ENCODE measurements at places on chromosomes 1 and 21.

DNA sequence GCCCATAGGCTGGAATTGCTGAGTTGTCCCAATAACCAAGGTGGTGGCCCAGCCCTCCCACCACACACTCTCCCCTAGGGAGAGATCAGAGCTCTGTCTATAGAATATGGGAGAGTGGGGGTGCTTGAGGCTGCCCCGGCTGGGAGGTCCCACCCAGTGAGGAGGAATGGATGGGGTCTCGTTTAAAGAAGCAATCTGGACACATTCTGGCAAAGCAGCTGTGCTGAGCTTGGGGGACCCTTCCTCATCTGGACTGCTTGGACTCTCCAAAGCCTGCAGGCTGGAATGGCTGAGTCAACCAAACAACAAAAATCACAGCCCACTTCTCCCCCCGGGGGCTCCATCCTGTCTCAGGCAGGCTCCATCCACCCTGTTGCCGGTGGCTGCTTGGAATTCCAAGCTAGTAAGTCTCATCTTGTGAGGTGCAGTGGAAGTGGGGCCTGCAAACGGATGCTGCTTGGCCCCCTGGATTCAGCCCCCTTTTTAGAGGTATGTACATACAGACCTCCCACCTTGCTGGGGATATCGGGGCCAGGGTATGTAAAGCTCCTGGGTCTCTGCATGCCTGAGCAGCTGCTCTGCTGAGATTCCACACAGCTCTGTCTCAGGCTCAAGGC lies 67.1 kb upstream of the FAM78B start:
- no peak for DNase-seq

DNA sequence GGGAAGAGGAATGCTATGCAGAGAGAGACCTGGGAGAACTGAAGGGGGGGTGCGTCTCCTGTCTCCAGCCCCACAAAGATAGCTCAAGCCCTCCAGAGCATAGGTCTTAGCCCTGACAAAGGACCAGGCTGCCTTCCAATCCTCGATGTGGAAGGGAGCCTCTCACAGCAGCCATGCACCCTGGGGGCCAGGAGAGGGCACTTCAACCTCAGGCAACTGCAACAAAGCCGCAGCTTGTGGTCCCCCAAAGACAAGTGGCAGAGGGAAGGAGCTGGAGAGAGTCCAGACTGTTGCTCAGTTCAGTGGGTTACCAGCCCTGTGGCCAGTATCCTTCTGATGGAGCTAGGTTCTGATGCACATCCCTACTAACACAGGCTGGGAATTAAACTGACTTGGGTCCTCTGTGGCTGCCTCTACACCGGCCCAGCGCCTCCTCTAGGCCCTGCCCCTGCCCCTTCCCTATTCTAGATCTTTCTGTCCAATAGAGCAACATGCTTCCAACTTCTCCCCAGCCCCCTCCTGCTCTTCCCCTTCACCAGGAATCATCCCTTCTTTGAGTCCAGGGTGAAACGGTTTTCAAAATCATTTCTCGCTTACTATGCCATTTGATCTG lies 100.7 kb upstream of the SPATA6 start:
- DNase-seq, result peak; percentile 9

DNA sequence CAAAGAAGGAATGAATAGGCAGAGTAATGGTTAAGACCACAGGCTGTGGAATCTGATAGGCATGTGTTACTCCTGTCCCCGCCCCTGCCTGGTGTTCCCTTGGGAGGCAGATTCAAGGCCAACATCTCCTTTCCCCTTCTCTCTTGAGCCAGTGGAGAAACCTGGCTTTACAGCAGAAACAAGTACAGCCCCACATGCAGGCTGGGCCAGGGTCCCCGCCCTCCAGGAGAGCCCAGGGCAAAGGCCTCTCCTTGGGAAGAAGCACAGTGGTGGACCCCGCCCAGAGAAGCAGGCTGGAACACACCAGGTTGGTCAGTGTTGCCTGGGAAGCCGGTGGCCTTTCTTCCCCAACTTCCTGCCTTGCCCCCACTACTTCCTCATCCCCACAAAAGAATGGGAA lies 6.8 kb downstream of the C1orf167 start:
- no peak for DNase-seq

GRCh38 chr1:198903621-198904020 lies 264.8 kb downstream of the PTPRC start:
- DNase-seq, result no peak

DNA sequence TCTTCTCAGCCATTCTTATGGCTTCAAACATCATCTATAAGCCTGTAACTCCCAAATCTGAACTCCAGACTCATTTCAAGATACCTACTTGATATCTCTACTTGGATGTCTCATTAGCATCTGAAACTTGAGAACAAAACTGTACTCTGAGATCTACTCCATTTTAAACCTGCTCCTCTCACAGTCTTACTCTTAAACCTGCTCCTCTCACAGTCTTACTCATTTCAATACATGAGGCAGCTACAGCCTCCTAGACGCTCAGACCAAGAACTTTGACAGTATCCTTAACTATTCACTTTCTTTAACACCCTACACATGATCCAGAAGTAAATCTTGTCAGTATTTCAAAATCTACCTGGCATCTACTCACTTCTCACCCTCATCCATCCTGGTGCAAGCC lies 54.3 kb downstream of the NBPF6 start:
- no peak for DNase-seq

- no peak for DNase-seq
Measured at GRCh38 chr1:44719318-44719717, 11.7 kb downstream of the RNU5D-1 start.

DNA sequence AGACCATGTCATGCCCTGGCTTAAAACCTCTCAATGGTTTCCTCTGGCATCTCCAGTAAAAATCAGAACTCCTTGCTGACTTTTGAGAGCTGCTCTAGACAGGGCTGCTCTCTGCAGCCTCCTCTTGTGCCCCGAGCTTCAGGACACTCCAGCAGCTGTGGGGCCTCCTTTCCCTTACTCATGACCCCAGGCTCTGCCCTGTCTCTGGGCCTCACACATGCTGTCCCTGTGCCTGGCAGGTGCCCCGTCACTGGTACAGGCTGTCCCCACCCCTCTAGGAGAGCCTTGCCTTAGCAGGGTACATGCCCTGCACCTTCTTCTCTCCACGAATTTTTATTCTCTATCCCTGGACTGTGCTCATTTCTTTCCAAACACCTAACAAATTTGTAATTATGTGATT lies 43.2 kb downstream of the HIVEP3 start:
- DNase-seq, result no peak

DNA sequence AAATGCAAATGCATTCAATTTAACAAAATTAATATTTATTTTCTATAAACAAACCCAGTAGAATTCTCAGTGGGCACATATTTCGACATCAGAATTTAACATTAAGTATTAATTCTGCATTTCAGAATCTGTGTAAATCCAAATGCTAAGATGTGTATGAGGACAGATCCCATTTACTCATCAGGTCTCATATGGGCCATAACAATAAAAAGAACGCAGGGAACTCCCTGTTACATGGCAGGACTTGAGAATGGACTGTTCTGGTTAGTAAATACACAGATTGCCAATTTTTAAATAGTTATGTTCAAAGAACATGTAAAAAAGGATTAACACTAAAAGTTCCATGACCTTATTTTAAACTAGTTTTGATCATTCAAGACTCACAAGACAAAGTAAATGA lies 104.0 kb downstream of the SLC30A10 start:
- DNase-seq, result no peak

DNA sequence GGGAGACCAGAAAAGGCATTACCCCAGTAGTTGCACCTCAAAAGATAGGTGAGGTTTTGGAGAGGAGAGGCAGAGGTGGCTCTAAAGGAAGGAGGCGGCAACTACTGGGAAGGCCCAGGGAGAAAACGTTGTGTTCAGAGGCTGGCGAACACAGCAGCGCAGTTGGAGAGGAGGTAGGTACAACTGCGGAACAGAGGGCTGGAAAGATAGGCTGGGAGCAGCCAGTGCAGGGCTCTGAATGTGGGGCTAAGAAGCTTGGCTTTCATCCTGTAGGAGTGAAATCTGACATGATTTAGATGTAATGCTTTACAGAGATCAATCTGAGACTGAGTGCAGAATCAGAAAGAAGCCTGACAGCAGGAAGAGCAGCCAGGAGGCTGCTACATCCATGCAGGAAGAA lies 13.0 kb downstream of the RIMS3 start:
- DNase-seq, result no peak

GRCh38 chr1:26275580-26276431 lies 4.1 kb upstream of the SH3BGRL3 start:
- peak; percentile 85 for DNase-seq

DNA sequence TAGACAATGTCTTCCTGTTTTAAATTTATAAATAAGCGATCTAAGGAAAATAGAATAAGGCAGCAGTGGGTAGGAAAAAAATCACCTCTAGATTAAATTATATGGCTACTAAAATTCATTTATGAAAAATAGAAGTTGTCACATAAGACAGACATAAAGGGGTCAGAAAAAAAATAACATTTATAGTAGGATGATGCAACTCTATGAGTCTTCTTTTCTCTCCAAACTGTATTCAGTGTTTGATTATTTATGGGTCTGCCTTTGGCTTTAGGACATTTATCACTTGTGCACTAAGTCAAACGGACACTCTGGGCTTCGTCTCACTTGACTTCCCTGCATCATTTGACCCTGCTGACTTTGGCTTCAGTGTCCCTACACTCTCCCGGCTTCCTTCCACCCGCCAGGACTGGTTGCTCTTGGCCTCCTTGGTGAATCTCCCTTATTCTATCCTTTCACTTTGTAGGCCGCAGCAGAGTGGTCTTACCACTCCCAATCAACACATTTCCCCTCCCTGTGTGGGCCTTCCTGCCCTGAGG lies 47.0 kb upstream of the DESI2 start:
- DNase-seq, result no peak

GRCh38 chr1:4367230-4367777 lies 287.1 kb upstream of the AJAP1 start:
- DNase-seq, result no peak

GRCh38 chr21:39034590-39035536 lies 148.4 kb downstream of the PSMG1 start:
- DNase-seq, result no peak

DNA sequence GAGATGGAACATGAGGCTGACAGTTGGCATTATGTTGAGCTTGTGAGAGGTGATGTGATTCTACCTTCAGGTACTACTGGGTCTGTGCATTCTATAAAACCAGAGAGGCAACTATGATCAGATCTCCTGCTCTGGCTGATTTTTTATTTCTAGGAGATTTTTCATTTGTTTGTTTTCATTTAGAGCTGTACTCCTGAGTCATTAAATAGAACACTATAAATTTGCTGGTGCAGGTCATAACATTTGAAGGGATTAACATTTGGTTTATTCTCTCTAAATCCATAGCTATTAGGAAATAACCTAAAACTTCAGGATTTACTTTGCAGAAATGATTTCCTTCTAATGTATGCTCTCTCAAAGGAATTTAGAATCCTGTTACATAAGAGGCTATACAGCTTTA lies 42.9 kb downstream of the MAGI3 start:
- no peak for DNase-seq

- no peak for DNase-seq
Measured at GRCh38 chr1:44227211-44227610, 13.9 kb downstream of the DMAP1 start.

GRCh38 chr1:223618680-223619079 lies 46.8 kb downstream of the CAPN8 start:
- DNase-seq, result no peak

GRCh38 chr1:156106624-156107488 lies 7.7 kb upstream of the LMNA start:
- no peak for DNase-seq

- no peak for DNase-seq
Measured at GRCh38 chr1:44790968-44791801, 3.2 kb upstream of the BEST4 start.

DNA sequence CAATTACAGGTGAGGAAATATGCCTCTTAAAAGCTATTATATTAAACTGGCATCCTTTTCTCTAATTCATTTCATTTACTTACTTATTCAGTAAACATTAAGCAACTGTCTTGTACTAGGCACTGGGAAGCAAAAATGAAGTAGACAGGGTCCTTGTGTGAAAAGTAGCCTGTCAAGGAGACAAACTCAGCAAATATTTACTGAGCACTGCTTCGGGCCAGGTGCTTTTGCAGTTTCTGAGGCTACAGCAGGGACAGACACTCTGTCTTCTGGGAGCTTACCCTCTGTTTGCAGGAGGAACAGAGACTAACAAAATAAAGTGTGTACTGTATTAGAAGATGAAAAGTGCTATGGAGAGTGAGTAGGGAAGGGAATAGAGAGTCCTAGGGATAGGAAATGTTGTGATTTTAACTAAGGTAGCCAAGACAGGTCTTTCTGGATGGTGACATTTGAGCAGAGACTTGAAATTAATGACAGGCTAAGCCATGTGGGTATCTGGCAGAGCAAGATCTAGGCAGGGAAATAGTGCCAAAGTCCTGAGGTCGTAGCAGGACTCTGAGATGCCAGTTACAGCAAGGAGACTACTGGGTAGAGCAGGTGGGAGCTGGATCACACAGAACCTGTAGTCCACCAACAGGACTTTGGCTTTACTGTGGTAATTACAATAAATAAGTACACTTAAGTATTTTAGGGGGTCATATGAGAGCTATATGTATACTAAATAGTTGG lies 133.0 kb downstream of the ITSN1 start:
- no peak for DNase-seq

- DNase-seq, result no peak
Measured at GRCh38 chr1:60055336-60055735, 18.2 kb downstream of the C1orf87 start.

- no peak for DNase-seq
Measured at GRCh38 chr1:203671521-203672278, 45.1 kb downstream of the ATP2B4 start.

DNA sequence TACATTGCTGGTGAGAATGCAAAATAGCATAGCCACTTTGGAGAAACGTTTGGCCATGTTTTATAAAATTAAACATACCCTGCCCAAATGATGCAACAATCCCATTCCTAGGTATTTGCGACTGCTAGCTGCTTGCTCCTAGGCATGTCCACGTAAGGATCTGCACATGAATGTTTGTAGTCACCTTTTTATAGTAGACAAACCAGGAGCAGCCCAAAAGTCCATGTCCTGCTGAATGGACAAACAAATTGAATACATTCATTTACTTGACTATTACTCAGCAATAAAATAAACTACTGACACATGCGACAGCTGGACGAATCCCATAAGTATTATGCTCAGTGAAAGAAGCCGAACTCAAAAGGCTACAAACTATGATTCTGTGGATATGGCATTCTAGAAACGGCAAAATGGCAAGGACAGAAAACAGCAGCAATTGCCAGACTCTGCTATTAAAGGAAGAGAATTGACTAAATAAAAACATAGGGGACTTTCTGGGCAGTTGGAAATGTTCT lies 161.9 kb upstream of the GALNT2 start:
- no peak for DNase-seq

- DNase-seq, result no peak
Measured at GRCh38 chr21:38272215-38272614, 15.4 kb downstream of the KCNJ15 start.

GRCh38 chr1:37425221-37425620 lies 49.2 kb upstream of the ZC3H12A start:
- DNase-seq, result no peak

Measured in HFF-Myc (cell line).